ENCODE measurements at places on chromosomes 16 and 17.

GRCh38 chr17:56983366-56983765, 5.4 kb downstream of the SCPEP1 start:
- DNase-seq: no peak

DNA sequence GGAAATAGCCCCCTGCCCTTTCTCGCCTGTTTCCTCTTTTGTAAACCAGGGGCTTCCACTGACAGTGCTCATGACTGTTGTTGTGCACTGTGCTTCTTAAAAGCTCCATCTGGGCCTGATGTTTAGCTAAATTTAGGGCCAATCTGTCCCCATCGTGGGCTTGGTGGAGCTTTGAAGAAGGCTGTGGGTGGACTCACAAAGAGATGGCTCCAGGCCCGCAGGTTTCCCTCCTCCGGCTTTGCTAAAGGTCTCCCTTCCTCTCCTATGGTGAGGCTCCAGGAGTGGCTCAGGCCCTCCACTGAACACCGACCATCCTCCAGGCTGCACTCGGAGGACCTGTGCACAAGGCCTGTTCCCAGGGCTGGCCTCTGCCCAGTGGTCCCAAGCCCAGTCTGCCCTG, 30.2 kb upstream of the XPO6 start:
- DNase-seq: no peak

DNA sequence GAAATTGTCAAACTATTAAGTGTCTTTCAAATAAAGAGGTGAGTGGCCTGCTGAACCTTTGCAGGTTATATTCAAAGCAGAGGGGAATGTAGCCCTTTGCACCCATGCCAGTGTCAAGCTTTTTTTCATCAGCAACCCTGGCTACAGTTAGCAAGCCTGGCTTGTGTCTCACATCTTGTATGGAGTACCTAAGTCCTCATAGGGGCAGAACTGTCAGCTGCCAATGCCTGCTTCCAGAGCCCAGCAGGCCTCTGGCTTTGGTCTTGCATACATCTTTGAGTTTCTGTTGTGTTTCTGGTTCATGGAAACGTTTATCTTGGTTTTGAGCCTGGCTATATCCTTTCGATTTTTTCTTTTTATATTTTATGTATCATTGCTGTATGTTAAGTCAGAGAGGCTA, 26.8 kb downstream of the REXO5 start:
- DNase-seq: no peak

DNA sequence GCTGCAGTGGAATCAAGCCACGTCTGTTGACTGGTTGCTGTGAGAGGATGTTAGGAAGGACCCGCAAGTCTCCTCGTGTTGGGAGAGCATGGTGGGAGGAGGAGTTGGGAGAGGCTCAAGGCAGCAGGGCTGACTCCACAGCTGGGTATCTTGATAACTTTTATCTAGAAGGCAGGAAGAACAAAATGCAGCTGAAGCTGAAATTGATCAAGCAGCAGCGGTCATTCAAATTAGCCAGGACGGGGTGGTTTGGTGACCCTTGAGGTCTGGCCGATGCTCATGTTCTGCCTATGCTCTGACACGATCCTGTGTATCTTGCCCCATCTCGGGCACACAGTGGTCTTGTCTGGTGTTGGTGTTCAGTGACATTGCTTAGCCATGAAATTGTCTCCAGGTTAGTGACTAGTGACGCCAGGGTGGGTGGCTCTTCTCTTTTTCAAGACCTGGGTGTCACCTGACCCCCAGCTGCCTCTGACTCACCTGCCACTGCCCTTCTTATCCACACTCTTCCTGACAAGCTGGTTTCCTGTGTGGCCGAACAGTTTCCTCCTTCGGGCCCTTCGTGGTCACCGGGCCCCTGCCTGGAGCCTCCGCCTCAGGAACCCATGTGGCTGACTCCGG, 19.1 kb downstream of the NPTX1 start:
- DNase-seq: no peak

DNA sequence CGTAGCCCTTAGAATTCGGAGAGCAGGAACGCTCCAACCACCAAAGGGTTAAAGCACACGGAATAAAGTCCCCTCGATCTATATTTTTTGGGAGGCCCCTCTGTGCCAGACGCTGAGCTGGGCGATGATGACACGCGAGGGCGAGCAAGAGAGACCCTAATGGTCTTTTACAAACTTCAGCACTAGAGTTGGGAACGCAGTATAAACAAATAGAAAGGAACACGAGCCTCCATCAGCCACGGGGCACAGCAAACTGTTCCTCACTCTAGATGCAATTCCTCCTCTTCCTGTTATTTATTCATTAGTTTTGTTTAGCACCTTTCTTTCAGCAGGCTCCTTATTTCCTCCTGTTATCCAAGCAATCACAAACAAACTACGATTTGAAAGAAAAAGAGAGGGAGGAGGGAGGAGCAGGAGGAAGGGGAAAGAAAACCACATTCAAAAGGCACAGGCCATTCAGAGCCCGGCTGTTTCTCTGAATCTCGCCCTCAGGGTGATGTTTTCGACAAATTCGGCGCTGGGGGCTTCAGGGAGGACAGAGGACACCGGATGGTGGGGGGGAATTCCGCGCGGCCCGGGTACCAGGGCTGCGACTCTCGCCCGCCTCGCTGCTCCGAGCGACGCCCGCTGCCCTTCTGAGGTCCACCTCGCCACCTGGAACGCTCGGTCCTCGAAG, 1.6 kb downstream of the TOX3 start:
- DNase-seq: no peak

DNA sequence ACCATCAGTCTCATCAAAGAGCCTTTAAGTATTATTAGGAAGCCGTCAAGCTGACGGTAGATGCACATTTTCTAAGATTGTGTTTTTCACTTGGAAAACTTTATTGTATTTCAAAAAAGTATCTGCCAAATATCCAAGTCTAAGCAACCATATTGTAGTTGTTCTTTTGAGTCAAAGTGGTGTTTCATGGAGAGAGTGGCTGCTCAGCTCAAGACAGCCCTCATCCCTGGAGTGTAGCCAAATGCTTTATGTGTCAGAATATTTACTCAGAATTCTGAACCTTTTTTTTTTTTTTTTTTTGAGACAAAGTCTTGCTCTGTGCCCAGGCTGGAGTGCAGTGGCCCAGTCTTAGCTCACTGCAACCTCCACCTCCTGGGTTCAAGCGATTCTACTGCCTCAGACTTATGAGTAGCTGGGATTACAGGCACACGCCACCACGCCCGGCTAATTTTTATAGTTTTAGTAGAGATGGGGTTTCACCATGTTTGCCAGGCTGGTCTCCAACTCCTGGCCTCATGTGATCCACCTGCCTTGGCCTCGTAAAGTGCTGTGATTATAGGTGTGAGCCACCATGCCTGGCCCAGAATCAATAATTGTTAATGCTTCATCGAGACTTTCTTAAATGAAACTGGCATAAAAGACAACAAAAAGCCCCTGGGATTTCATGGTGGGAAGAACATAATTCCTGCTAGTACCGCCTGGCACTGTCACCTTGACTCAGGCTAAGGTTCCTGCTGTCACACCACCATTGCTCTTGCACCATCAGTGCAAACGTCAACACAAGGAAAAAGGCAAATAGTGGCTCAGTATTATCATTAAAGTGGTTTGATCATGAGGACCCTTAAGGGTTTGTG, 45.5 kb downstream of the PRKCA start:
- no peak for DNase-seq

DNA sequence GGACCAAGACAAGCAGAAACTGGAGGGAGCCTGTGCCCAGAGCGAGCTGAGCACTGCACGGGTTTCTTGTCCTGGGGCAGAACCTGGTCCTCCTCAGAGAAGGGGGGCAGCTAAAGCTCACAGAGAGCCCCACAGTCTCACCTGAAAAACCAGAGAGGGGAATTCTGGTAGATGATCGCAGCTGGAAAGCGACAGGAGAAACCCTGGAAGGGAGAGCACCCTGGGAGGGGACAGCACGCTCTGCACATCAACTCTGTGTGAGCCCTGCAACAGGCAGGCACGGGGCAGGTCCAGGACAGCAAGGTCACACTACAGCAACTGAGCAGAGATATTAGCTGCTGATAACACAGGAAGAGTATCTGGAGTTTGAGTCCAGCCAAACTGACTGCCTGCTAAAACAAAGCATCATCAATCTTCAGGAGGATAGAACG, 18.2 kb downstream of the ZCCHC14 start:
- DNase-seq: no peak

- DNase-seq: no peak
Measured at GRCh38 chr17:16211590-16211989, 3.7 kb downstream of the NCOR1 start.

DNA sequence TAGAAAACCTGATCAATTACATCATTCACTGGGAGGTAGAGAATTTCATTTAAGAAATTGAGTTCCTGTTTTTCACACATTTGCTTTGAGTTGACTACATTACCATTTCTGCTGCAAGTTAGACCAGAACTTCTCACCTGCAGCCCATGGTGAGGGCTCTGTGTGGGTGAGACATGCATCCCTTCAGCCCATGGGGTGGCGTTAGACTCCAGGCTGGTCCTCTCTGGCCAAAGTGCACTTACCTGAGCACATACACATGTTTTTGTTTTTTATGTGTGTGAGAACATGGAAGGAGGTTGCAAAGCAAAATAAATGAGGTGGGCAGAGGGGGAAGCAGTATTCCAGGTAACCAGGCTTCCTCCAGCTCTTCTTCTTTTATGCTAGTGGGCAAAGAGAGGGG, 470.2 kb downstream of the PMP22 start:
- DNase-seq: no peak

- no peak for DNase-seq
Measured at GRCh38 chr17:43721537-43722268, 36.9 kb downstream of the SOST start.

- DNase-seq: no peak
Measured at GRCh38 chr16:19136549-19137196, 22.9 kb downstream of the ITPRIPL2 start.

- no peak for DNase-seq
Measured at GRCh38 chr16:31093132-31093703, 1.4 kb downstream of the VKORC1 start.

DNA sequence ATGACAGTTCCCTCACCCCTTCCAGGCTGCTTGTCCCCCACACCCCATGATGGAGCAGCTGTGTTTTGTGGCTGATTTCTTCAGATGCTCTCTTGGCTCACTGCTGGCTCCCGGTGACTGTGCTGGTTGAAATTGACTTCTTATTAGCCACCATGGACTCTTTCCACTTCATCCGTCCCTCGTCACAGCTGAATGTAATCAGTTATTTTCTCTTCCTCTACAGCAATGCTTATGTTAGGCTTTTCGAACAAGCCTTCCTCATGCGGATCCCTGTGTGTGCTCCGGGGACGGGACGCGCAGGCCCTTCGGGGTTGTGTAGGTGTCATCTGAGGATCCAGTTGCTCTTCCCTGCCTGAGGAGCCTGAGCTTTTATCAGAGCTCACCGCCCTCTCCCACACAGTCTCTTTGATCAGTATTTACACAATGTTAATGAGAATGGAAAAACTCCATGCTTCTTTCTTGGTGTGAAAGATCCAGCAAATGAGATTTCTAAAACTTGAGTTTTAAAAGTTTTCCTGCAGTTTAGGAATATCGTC, 87.5 kb downstream of the RPTOR start:
- no peak for DNase-seq

- DNase-seq: no peak
Measured at GRCh38 chr17:57415751-57416207, 159.5 kb downstream of the MSI2 start.

DNA sequence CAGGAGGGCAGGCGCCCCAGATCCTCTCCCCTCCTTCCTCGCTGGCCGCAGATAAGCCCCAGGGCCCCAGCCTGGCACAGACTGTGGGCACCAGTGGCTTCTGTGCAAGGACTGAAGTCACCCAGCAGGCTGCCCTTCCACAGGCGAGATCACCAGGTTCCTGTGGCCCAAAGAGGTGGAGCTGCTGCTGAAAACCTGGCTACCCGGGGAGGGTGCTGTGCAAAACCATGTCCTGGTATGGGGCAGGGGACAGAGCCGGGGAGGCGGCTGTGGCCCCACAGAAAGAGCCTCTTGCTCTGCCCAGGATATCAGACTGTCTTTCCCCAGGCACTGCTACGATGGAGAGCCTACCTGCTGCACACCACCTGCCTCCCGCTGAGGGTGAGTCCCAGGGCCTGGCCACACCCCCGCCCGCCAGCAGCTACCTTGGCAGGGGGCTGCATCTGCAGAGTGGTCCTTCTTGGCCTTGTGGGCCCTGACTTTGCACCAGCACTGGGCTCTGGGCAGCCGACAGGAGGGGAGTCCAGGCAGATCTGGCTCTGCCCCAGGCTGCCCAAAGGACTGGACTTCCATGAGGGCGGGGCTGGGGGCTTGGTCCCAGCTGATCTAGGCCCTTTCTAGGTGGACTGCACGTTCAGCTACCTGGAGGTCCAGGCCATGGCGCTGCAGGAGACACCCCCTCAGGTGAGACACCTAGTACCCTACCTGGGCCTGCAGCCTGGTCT, 615 bp downstream of the CARMIL2 start:
- DNase-seq: no peak

- DNase-seq: no peak
Measured at GRCh38 chr17:76538941-76539570, 788 bp upstream of the PRCD start.

DNA sequence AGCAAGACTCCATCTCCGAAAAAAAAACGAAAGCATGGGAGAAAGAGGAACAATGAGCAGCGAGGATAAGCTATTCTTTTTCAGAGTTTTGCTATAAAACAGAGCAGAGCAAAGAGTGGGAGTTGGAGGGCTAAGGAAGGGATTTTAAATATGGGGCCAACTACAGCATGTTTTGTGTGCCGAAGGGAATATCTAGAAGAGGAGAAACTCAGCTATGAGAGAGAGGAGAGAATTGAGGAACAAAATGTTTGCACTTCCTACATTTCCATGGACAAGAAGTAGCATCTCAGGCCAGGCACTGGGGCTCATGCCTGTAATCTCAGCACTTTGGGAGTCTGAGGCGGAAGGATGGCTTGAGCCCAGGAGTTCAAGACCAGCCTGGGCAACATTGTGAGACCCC, 13.1 kb upstream of the GRB2 start:
- DNase-seq: no peak

DNA sequence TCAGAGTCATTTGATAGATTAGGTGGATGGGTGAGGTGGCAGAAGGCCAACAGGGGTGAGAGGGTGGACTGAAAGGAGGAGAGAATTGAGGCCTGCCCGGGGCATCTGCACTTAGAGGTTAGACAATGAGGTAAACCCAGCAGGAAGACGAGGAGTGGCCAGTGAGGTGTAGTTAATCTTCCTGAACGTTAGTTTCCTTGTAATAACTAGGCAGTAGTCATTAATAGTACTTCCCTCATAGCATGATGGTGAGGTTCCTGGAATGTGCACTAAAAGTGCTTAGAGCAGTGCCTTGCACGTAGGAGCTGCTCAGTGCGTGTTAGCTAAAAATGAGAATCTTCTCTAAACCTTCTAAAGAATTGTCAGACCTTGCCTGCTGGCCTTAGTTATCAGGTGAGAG, 13.5 kb upstream of the KSR1 start:
- DNase-seq: no peak

GRCh38 chr17:65449495-65449894, 112.0 kb downstream of the AXIN2 start:
- no peak for DNase-seq

- no peak for DNase-seq
Measured at GRCh38 chr17:82386881-82387704, 15.5 kb downstream of the UTS2R start.

Measured in activated CD8-positive, alpha-beta memory T cell treated with anti-CD3 and anti-CD28 coated beads for 4 hours (primary cell).